ENCODE measurements at places on chromosomes 4 and X.

DNA sequence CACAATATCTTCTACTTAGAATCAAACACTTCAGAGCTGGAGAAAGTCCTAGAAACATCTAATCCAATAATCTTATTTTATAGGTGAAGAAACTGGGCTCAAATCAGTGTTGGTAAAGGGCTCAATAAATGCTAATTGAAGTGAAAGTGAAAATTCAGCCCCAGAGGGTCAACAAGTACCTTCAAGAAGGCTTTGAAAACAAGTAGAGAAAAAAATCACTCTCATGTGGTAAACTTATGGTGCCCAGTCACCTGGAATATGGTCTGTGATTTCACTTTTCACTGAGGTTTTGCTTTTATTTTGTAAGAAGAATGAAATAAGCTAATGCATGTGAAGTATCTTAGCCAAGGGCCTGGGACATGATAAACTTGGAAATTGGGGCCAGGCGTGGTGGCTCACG, 29.1 kb upstream of the EIF4E start:
- DNase-seq = no peak

- no peak for DNase-seq
These were observed 189.9 kb downstream of the PTTG2 start for GRCh38 chr4:38149997-38150671.

GRCh38 chrX:108299101-108299591, 139.1 kb downstream of the COL4A6 start:
- no peak for DNase-seq

GRCh38 chr4:78622253-78622979, 70.8 kb downstream of the ANXA3 start:
- DNase-seq = no peak

DNA sequence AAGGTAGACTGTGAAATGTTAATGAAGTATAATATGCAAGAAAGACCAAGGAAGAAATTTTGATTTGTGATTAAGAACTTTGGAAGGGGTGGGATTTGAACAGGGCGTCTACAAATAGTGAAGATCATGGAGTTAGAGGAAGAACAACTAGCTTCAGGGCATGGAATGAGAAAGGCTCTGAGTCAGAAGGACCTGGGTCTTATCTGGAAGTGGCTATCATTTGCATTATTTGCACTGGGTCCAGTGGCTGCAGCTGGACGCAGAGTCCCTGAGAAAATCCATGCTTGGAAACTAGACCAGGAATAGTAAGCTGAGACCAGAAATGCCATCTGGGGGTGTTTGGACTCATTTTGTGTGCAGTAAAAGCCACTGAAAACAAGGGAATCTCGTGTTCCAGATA, 4.3 kb upstream of the LIMCH1 start:
- DNase-seq = no peak

DNA sequence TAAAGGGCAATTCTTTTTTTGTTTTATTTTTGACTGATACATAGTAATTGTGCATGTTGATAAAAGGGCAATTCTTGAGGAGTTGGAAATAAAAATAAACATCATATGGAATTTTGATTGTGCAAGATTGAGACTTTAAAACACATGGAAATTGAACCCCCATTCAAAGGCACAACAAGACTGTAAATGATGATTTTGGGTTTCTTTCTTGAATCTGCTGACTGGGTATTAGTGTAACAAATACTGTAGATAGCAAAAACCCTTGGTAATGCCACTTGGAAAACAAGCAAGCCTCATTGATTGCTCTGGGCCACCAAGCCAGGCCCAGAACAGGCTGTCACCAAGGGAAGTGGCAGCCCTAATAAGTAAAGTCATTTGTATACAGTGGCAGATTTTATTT, 73.0 kb upstream of the ANXA3 start:
- no peak for DNase-seq

- DNase-seq = no peak
These were observed 21.5 kb downstream of the DNAAF6 start for GRCh38 chrX:107227780-107228485.

DNA sequence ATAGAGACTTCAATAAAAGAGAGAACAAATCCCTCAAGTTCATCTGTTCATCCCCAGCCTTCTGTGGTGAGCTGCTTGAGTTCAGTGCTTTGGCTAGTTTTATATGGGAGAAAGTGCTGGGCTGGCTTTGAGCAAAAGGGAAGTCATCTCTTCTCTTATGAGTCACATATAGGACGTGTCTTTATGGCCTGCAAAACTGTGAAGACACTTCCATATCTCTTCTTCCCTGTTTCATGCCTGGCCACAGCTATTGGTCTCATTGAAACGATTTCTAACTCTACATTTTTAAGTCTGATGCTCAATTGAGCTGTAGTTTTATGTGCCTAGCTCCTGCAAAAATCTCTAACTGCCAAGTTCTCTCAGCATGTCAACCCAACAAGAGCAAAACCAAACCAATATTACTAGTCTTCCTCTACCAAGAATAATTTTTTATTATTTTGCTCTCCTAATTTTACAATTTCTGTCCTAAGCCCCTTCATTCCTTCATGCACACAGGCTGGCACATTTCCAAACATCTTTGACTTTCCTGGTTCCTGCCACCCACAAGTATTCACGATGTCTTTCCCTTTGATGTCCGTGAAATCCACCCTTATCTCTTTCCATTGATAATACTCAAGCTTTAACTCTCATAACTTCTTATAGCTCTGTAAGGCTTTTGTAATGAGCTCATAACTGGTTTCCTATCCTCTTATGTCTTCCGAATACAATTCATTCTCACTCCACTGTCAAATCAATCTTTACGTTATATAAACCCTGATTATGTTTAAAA, 165.3 kb downstream of the BTC start:
- DNase-seq = no peak

DNA sequence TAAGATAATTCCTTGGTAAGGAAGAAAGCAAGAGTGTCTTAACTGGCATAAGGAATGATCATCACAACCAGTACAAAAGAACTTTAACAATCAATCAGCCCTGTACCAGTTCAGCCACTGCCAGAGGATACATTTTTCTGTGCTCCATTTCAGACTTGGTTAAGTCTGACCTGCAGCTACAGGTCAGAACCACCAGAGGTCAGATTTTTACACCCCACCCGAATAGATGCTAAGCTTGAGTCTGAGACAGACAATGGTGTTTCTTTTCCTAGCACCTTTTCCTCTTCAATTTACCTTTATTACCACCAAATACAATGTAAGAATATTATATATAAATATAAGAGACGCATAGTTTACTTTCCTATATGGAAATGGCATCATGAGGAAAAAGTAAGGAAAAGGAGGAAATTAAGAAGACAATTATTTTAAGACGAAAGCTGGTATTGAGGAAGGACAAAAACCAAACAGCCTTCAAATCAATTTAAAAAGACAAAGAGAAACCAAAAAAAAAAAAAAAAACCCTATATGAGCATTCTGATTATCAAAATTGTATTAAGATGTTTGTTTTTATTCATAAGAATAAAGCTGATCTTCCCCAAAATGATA, 215.3 kb upstream of the TTC29 start:
- no peak for DNase-seq

DNA sequence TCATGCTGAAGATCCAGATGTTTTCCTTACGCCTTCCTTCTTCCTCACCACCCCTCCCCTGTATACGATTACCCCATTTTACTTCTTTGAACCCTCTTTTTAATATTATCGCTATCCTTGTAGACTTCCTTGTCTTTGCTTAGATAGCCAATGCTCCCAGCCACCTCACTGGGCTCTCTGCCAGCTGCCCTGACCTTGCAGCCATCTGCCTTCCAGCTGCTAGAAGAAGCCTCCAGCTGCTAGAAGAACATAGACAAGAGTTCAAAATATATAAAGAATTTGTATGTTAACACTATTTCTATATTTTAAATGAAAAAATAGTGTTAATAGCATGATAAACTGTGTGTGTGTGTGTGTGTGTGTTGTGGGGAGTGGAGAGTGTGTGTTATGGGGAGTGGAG, 374.7 kb downstream of the ANKRD50 start:
- no peak for DNase-seq

Data from stimulated activated CD8-positive, alpha-beta memory T cell treated with anti-CD3 and anti-CD28 coated beads, Interleukin-7, amount 100 ng/mL, for 1 hour (primary cell).